ENCODE measurements at places on chromosomes 16 and 17.

GRCh38 chr17:72111336-72111923 is 9.4 kb upstream of the SOX9 start:
- no peak for DNase-seq

- DNase-seq, result no peak
Observed at GRCh38 chr16:8850279-8850885, 18.4 kb downstream of the CARHSP1 start.

DNA sequence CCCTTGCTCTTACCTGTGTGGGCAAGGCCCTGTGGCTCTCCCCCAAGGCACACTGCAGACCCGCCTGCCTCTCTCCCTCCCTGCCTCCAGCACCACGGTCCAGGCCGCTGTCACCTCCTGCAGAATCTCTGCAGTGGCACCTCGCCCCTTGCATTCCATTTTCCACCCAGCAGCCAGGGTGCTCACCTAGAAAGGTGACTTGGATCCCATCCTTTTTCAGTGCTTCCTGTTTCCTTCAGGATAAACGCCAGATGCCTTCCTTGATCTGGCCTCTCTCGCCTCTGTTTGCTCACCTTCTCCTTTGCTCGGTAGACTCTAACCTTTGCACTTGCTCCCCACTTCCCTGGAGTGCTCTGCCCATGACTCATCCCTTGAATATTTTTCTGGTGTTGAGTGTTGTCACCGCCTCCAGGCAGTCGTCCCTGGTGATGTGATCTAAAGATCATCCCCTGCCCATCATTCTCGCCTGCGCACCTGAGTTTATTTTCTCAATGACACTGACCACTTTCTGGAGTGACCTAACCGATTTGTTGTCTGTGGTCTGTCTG is 79.2 kb upstream of the LGALS9 start:
- no peak for DNase-seq

GRCh38 chr17:62080647-62081046 is 15.6 kb upstream of the MED13 start:
- DNase-seq, result no peak

DNA sequence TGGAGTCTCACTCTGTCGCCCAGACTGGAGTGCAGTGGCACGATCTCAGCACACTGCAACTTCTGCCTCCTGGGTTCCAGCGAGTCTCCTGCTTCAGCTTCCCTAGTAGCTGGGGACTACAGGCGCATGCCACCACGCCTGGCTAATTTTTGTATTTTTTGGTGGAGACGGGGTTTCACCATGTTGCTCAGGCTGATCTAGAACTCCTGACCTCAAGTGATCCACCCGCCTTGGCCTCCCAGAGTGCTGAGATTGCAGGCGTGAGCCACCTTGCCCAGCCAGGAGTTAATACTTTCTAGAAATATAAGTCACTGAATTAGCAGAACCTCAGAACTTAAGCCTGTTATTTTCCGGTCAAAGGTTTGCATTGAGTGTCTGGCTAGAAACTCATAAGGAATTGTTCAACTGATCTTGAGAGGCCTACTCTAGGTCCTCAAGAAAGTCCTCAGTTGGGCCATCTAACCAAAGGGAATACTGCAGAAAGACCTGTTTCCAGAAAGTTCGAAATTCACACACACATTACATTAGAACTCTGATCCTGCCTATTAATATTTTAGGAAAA is 1.4 kb downstream of the TMEM220 start:
- no peak for DNase-seq

GRCh38 chr17:77942112-77942988 is 16.2 kb upstream of the TNRC6C start:
- DNase-seq, result no peak

- DNase-seq, result peak; percentile 51
Observed at GRCh38 chr17:45230787-45231480, 9.2 kb downstream of the FMNL1 start.

GRCh38 chr16:9429646-9430330 is 338.3 kb downstream of the HAPSTR1 start:
- no peak for DNase-seq

GRCh38 chr16:13982451-13982850 is 62.5 kb downstream of the ERCC4 start:
- DNase-seq, result no peak

DNA sequence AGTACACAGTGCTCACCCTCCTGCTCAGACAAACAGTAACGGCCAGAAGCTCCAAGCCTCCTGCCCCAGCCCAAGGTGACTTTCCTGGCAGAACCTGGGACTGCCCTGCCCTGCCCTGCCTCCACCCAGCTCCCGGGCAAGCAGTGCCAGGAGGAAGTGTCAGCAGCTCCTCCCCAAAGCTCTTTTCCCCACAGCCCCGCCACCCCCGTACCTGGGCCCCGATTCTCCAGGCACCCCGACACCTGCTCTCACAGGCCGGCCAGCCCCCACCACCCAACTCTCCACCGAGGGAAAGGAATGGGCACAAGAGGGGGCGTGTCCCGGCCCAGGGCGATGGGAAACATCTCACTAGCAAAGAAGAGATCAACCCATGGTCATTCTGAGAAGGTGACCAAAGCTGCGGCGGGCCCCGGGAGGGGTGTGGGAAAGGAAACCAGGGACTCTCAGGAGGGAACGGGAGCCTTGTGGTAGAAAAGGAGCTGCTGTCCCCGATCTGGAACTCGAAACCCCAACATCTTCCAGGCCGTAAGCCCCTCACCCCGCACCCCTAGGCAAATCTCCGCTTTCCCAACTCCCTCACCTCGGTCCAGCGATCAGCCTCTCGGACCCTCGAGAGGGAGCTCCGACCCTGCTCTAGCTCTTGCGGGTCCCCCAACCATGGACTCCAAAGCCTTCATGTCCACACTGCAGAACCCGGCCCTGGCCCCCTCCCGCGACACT is 1.2 kb downstream of the BCAR1 start:
- DNase-seq, result no peak

- DNase-seq, result peak; percentile 43
Observed at GRCh38 chr16:29974291-29975133, 844 bp downstream of the TAOK2 start.

- no peak for DNase-seq
Observed at GRCh38 chr16:12871784-12872183, 29.6 kb upstream of the SHISA9 start.

GRCh38 chr17:38914741-38915638 is 10.4 kb upstream of the LASP1NB start:
- DNase-seq, result no peak

- DNase-seq, result no peak
Observed at GRCh38 chr16:52066962-52067361, 480.0 kb downstream of the TOX3 start.

- peak; percentile 18 for DNase-seq
Observed at GRCh38 chr16:21302898-21303528, 24.9 kb upstream of the CRYM start.

DNA sequence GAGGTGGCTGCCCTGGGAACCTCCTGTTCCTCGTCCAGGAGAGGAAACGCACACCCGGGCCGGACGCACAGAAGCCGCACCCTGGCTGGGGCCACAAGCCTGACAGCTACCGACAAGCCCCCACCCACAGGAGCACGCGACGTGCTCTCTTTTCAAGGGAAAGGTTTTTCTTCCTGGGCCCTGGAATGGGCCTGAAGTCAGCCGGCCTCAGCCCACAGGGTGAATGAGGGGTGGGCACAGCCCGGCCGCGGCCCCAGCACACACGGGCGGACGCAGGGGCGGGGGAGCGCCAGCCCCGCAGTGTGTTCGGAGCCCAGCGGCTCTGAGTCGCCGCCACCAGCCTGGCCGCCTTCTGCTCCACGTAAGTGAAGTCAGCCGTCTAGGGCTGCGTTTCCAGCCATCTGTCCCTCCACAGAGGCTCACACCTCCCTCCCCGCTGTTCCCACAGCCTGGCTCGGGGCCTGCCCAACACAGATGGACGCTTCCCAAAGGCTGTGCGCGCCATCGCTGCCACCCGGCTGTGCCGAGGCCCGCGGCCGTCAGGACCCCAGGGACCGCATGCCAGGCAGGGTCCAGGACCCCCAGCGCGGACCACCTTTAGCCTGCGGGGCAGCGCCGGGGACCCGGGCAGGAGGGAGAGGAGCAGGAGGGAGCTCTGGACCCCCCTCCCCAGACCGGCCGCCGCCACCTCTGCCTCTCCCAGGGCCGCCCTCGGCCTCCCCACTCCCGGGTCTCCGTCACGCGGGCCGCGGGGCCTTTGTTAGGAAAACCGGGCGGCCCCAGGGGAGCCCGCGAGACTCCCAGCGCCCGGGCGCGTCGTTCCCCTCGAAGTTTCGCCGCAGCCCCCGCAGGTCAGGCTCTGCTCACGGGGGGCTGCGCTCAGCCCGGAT is 36.8 kb downstream of the CBFA2T3 start:
- DNase-seq, result peak; percentile 38

DNA sequence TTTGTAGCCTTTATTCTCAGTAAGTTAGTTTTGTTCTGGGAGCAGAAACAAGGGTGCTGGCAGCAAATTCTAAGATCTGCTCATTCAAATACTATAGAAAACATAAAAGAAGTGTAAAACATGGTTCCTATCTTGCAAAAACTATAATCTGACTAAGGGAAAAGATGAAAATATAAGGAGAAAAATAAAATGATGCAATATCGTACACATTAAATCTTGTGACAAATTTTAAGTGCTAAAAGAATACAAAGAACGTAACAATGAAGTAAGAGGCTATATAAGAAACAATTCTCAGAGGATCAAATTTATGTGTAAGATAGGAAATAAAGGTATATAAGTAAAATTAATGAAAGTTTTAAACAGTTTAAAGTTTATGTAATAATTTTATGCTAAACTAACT is 224.6 kb downstream of the CEP112 start:
- DNase-seq, result no peak

DNA sequence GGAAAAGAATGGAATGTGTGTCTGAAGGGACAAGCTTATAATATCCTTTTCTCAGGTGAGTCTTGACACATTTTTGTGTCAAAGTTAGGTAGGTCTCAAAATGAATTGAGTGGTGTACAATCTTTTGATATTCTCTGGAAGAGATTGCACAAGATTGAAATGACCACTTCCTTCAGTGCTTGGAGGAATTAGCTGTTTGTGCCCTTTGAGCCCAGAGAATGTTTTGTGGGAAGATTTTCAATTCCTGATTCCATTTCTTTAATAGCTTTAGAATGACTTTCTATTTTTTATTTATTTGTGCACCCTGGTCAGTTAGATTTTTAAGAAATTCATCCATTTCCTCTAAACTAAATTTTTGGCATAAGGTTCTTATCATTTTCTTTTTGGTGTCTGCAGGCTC is 1.6 kb upstream of the CCL13 start:
- no peak for DNase-seq

DNA sequence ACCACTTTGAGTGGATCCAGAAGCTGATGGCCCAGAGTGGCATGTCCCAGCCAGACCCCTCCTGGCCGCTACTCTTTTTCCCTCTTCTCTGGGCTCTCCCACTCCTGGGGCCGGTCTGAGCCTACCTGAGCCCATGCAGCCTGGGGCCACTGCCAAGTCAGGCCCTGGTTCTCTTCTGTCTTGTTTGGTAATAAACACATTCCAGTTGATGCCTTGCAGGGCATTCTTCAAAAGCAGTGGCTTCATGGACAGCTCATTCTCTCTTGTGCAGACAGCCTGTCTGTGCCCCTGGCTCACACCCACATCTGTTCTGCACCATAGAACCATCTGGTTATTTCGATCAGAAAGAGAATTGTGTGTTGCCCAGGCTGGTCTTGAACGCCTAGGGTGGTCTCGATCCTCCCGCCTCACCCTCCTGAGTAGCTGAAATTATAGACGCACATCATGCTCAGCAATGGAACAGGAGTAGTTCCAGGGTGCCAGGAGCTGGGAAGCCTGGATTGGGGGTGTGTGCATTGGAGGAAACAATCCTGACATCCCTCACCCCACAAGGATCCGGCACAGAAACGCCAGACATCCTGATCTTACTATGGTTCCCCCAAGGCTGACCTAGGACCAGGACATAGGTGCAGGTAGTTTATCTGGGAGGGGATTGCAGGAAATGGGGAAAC is 4.6 kb downstream of the PRSS21 start:
- DNase-seq, result no peak

DNA sequence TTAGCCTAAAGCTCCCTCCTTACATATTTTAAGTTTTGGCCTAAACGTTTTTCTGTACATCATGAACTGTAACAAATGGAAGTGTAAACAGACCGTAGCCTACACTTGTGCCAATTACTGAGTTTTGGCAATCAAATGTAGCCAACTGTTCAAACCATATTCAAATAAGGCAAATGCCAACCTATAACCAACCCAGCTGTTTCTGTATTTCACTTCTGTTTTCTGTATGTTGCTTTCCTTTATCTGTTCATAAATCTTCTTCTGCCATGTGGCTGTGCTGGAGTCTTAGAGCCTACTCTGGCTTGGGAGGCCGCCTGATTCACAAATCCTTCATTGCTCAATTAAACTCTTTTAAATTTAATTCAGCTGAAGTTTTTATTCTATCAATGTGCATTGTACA is 6.9 kb upstream of the C16orf78 start:
- DNase-seq, result no peak

DNA sequence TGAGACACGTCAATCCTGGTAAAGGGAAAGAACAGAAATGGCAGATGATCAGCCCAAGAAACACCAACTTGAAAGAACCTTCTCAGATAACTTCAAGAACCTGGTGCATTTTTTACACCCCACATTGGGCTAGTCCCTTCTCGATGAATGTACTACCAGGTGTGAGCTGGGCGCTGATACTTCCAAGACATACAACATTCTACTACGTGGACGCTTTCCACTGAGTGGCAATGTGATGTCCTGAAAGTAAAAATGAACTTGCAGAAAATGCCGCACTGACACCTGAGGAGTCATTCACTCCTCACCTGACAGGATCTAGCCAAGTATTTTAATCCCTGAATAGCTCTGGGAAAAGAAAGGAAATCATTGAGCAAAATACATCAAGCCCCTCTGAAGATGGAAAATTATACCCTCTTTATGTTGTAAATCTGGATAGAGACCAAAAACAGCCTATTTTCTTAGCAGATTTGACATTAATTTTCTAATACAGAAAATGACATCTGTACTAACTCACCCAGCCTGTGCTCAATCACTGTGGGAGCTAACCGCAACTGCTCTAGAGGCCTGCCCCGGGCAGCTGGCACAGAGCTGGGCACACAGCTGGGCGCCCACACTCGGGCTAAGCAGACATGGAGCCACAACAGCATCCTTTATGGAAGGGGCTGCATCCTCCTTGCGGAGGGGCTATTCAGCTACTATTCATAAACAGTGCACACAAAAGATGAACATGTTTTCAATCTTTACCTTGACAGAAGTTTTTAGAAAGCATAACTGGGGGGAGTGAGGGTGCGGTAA is 16.2 kb downstream of the SNN start:
- no peak for DNase-seq

DNA sequence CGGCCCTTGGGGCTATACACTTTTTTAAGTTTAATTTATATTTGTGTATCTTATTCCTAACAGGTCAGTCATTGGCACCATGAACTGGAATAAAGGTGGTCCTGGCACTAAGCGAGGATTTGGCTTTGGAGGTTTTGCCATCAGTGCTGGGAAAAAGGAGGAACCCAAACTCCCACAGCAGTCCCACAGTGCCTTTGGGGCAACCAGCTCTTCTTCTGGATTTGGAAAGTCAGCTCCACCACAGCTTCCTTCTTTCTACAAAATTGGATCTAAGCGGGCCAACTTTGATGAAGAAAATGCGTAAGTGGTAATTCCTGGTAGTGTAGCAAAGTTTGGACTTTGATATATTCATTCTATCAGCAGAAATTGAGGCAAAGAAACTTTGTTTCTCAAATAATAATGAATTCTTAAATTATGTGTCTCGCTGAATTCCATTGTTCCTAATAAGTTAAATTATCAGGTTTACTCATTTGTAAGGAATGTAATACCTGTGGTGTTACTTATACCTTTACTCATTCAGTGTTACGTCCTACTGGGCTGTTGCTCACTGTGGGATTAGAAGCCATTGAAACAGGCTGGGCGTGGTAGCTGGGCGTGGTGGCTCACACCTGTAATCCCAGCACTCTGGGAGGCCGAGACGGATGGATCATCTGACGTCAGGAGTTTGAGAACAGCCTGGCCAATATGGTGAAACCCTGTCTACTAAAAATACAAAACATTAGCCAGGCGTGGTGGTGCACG is 13.2 kb downstream of the DDX42 start:
- DNase-seq, result no peak

Measured in activated CD4-positive, alpha-beta T cell treated with anti-CD3 and anti-CD28 coated beads for 36 hours (primary cell).